ENCODE measurements at places on chromosomes 7 and 10.

- H3K36me3 ChIP-seq: no peaks in the 10 kb centered on the region
- peak; percentile 19 for DNase-seq
- H3K4me1 ChIP-seq: peaks cover 28% of the 10 kb centered on the region
- H3K4me3 ChIP-seq: peak overlapping the region; percentile 28
- H3K27ac ChIP-seq: no peak overlapping the region
These were observed 4.8 kb downstream of the ELOVL3 start for GRCh38 chr10:102230861-102231356.

DNA sequence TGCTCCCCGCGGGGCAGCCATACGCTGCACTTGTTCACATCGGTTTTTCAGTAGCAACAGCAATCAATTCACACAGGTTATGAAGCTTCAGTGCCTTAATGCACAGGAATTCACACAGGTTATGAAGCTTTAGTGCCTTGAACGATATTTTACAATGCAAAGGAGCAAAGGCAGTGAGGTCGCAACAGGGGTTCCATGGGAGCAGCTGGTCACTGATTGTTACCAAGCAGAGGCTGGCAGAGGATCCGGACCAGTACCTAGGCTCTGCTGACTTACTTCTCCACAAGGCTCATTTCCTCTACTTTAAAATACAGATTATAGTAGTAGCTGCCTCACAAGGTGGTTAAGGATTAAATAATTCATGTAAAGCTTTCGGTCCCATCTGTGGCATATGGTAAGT is 95.2 kb upstream of the ODAD2 start:
- H3K36me3 ChIP-seq: no peaks in the 10 kb centered on the region
- no peaks in the 10 kb centered on the region for H3K27me3 ChIP-seq
- H3K27ac ChIP-seq: no peak overlapping the region
- DNase-seq: no peak
- no peak overlapping the region for H3K4me3 ChIP-seq
- peaks cover 8% of the 10 kb centered on the region for H3K4me1 ChIP-seq

DNA sequence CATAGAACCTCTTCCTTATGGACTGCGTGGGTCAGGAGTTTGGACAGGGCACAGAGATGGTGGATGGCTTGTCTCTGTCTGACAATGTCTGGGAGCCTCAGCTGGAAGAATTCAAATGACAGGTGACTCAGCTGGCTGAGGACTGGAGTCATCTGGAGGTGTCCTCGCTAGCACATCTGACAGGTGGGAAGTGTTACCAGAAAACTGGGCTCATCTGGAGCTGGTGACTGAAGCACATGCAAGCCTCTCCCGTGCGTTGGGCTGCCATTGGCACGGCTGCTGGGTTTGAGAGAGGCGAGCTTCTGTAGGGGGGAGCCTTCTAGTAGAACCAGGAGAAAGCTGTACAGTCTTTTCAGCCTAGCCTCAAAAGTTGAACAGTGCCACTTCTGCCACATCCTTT is 71.0 kb downstream of the CELF2 start:
- H3K27me3 ChIP-seq: no peaks in the 10 kb centered on the region
- H3K4me3 ChIP-seq: no peak overlapping the region
- H3K27ac ChIP-seq: no peak overlapping the region
- no peak for DNase-seq
- no peaks in the 10 kb centered on the region for H3K4me1 ChIP-seq

GRCh38 chr10:6543431-6544005 is 36.6 kb downstream of the PRKCQ start:
- no peak overlapping the region for H3K4me3 ChIP-seq
- no peak overlapping the region for H3K27ac ChIP-seq
- DNase-seq: no peak
- no peaks in the 10 kb centered on the region for H3K4me1 ChIP-seq

DNA sequence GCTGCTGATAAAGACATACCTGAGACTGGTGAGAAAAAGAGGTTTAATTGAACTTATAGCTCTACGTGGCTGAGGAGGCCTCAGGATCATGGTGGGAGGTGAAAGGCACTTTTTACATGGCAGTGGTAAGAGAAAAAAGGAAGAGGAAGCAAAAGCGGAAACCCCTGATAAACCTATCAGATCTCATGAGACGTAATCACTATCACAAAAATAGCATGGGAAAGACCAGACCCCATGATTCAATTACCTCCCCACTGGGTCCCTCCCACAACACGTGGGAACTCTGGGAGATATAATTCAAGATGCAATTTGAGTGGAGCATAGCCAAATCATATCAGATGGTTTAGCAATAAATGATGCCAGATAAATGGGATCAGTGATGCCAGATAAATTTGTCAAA is 892.0 kb upstream of the CELF2 start:
- no peaks in the 10 kb centered on the region for H3K36me3 ChIP-seq
- H3K4me3 ChIP-seq: no peak overlapping the region
- no peaks in the 10 kb centered on the region for H3K27me3 ChIP-seq
- H3K27ac ChIP-seq: no peak overlapping the region

DNA sequence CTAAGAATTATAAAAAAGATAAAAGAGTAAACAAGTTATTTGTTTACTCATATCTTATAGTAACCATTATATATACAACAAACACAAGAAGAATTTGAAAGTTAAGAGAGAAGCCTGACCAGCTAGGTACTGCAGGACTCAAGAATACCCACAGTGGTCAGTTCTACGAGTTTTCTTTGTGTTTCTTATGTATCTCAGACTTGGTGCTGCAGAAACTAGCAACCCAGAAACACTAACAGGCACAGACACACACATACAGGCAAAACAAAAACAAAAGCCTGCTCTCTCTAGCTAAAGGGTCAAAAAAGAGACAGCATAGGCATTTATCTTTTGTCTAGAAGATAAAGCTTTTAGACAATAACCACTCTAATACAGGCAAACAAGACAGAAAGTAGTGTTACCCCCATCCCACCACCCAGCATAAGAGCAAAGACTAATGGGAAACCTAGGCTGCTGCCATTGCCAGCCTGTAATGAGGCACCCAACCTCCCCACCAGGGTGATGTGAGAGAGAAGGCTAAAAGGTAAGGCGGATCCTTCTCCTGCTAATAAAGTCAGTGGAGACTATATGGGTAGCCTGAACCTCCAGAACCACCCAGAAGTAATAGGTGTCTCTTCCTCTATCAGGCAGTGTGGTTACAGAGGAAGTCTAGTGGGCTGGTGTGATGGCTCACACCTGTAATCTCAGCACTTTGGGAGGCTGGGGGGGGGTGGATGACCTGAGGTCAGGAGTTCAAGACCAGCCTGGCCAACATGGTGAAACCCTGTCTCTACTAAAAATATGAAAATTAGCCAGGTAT is 113.9 kb downstream of the DNAJC1 start:
- H3K4me3 ChIP-seq: no peak overlapping the region
- H3K36me3 ChIP-seq: no peaks in the 10 kb centered on the region
- DNase-seq: no peak
- no peaks in the 10 kb centered on the region for H3K27me3 ChIP-seq
- H3K4me1 ChIP-seq: no peaks in the 10 kb centered on the region

GRCh38 chr10:112456533-112456932 is 9.5 kb downstream of the VTI1A start:
- no peak overlapping the region for H3K27ac ChIP-seq
- peaks cover 12% of the 10 kb centered on the region for H3K4me1 ChIP-seq
- no peak for DNase-seq
- no peaks in the 10 kb centered on the region for H3K27me3 ChIP-seq
- H3K36me3 ChIP-seq: peaks cover 14% of the 10 kb centered on the region
- no peak overlapping the region for H3K4me3 ChIP-seq

DNA sequence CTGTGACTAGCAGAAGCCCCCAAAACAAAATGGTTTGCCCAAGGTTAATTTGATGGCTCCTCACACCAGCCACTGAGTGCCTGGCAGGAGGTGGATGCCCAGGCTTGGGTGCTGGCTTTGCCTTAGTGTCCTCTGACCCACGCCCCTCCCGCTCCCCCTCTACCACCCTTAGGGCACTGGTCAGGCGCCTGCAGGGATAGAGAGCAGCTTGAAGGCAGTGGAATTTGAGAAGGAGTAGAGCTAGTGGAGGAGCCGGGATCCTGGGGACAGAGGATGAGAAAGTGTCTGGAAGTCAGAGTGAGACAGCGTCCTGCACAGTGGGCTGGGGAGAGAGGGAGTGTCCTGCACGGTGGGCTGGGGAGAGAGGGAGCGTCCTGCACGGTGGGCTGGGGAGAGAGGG is 139.4 kb downstream of the DNAJB6 start:
- no peak overlapping the region for H3K27ac ChIP-seq
- no peak for DNase-seq
- H3K4me3 ChIP-seq: no peak overlapping the region
- no peaks in the 10 kb centered on the region for H3K27me3 ChIP-seq
- H3K36me3 ChIP-seq: no peaks in the 10 kb centered on the region

GRCh38 chr10:31886885-31887284 is 41.7 kb downstream of the ARHGAP12 start:
- no peak overlapping the region for H3K27ac ChIP-seq
- H3K27me3 ChIP-seq: no peaks in the 10 kb centered on the region
- no peak for DNase-seq
- no peak overlapping the region for H3K4me3 ChIP-seq
- no peaks in the 10 kb centered on the region for H3K36me3 ChIP-seq

GRCh38 chr7:129366-130221 is 62.8 kb upstream of the FAM20C start:
- H3K4me1 ChIP-seq: 0 out of 2 replicates have a peak, but pooled peaks cover 2% of the 10 kb centered on the region

GRCh38 chr7:2041496-2042367 is 191.0 kb downstream of the MAD1L1 start:
- H3K4me1 ChIP-seq: no peaks in the 10 kb centered on the region
- H3K4me3 ChIP-seq: no peak overlapping the region
- no peak for DNase-seq

GRCh38 chr7:80277434-80278427 is 143.1 kb downstream of the GNAI1 start:
- H3K27ac ChIP-seq: peak overlapping the region; percentile 42
- no peaks in the 10 kb centered on the region for H3K27me3 ChIP-seq
- peak; percentile 59 for DNase-seq
- H3K36me3 ChIP-seq: no peaks in the 10 kb centered on the region
- H3K4me3 ChIP-seq: no peak overlapping the region
- peaks cover 27% of the 10 kb centered on the region for H3K4me1 ChIP-seq

- no peaks in the 10 kb centered on the region for H3K36me3 ChIP-seq
- H3K4me1 ChIP-seq: peaks cover 22% of the 10 kb centered on the region
- no peak overlapping the region for H3K27ac ChIP-seq
- no peaks in the 10 kb centered on the region for H3K27me3 ChIP-seq
- H3K4me3 ChIP-seq: no peak overlapping the region
These were observed 429.1 kb downstream of the RPS24 start for GRCh38 chr10:78462726-78463228.

- no peak within 1 kb of the TSS for H3K4me3 ChIP-seq
- H3K27me3 ChIP-seq: peaks cover 46% of the 10 kb centered on the region
- H3K27ac ChIP-seq: no peak within 1 kb of the TSS
- no peaks in the 10 kb centered on the region for H3K36me3 ChIP-seq
- DNase-seq: no peak
- no peaks in the 10 kb centered on the region for H3K4me1 ChIP-seq
These were observed at the start of gene TMEM176A for GRCh38 chr7:150800581-150801241. TSS of gene TMEM176A (plus strand) at chr7:150800769. CDS start at chr7:150801551, 782 bp downstream.

DNA sequence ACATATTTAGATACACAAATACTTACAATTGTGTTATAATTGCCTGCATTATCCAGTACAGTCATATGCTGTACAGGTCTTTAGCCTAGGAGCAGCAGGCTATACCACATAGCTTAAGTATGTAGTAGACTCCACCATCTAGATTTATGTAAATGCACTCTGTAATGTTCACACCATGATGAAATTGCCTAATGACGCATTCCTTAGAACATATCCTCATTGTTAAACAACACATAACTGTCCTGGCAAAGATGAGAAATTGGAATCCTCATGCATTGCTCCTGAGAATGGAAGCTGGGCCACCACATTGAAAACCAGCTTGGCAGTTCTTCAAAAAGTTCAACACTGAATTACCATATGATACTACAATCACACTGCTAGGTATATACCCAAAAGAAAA is 1002.8 kb upstream of the CELF2 start:
- no peaks in the 10 kb centered on the region for H3K4me1 ChIP-seq
- no peak overlapping the region for H3K27ac ChIP-seq
- no peaks in the 10 kb centered on the region for H3K27me3 ChIP-seq
- DNase-seq: no peak
- no peak overlapping the region for H3K4me3 ChIP-seq

- peaks cover 6% of the 10 kb centered on the region for H3K36me3 ChIP-seq
- H3K4me1 ChIP-seq: no peaks in the 10 kb centered on the region
- no peak overlapping the region for H3K4me3 ChIP-seq
- no peak for DNase-seq
- H3K27me3 ChIP-seq: no peaks in the 10 kb centered on the region
These were observed 68.1 kb downstream of the CNOT4 start for GRCh38 chr7:135441791-135442190.

GRCh38 chr10:114541081-114541796 is 116.8 kb downstream of the ABLIM1 start:
- no peak overlapping the region for H3K27ac ChIP-seq
- no peaks in the 10 kb centered on the region for H3K4me1 ChIP-seq
- H3K27me3 ChIP-seq: no peaks in the 10 kb centered on the region
- no peak overlapping the region for H3K4me3 ChIP-seq

DNA sequence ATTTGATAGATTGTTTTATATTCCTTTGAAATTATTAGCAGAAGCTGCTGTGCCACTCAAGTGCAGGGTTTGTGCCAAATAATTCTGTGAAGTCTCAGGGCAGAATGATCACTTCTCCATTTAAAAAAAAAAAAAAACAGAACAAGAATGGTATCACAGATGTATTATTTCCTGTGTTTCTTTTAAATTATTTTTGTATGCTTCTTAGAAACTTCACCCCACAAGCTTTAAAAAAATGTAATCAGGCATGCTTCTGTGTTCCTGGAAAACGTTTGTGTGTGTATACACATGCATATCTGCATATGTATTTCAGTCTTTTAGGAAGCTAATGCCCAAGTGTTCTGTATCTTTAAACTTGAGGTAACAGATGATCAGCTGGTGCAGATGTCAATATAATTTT is 6.3 kb upstream of the CD36 start:
- H3K27me3 ChIP-seq: no peaks in the 10 kb centered on the region
- no peak overlapping the region for H3K27ac ChIP-seq
- H3K4me3 ChIP-seq: no peak overlapping the region
- H3K4me1 ChIP-seq: peaks cover 27% of the 10 kb centered on the region
- no peaks in the 10 kb centered on the region for H3K36me3 ChIP-seq

All from SJSA1 (cell line).